ENCODE measurements at places on chromosomes 5 and 9.

- no peak for DNase-seq
Observed at GRCh38 chr5:68240202-68240601, 24.6 kb downstream of the PIK3R1 start.

DNA sequence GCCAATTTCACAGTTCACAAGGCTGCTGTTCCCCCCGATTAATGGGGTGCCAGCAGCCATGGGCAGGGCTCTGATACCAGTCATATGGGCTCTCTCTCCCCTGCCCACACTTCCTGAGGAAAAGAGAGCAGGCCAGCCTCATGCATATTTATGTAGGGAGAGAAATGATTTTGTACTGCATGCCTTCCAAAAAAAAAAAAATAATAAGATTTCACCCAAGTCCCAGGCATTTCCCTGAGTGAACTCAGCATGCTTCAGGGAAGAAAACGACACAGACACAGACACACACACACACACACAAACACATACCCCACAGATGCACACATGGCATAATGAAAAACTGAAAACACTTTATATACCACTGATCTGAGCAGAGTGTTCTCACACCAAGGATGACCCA is 232.8 kb downstream of the ASTN2 start:
- no peak for DNase-seq

GRCh38 chr5:96714951-96715451 is 52.8 kb downstream of the CAST start:
- DNase-seq = peak; percentile 31

DNA sequence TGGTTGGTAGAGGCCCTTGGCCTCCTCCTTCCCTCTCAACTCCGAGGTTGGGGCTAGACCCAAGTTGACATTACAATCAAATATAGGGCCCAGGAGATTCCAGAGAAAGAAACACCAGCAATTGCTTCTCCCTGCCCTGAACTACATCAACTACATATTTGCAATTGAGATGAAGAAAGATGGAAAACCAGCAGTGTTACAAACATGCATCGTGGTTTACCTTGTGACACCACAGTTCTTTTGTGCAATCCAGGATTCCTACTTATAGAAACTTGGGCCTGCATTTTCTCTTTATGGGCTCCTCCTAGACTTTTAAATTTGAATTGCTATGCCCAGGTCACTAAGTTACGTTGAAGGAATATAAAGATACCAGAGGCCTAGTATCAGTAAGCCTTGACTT is 126.7 kb downstream of the DCP2 start:
- no peak for DNase-seq

GRCh38 chr5:94240993-94241651 is 377.3 kb downstream of the KIAA0825 start:
- no peak for DNase-seq

DNA sequence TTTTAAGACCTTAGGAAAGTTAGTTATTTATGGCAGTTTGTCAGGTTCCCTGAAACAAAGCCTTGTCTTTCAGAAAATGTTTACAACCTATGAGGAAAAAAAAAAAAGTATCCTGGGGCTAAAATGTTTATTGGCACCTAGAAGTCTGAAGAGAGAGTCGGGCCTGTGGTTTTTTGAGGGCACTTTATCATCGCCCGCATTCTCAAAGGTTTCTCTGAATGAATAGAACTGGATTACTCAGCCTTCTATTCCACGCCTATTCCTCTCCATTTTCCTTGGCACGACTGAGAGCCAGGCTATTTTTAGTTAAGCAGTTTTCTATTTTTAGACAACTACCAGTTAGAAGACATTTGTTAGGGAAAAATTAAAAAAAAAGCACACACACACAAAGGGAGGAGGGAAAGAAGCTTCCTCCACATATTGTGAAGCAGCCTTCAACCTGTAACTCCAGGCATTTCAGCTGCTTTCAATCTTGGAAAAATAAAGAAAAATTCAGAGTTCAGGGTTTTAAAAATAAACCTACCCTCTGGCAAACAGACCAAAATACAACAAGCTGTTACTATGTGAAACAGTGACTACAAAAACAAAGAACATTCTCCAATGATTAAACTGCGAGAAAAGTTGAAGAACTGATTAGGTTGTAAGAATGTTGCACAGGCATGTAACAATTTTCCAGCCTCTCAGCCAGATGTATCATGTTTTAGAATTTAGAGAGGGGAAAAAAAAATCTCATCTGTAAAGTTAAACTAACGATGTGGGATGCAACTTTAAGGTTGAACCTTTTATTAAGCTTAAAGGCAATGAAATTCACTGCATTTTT is 97.0 kb downstream of the MEF2C start:
- DNase-seq = no peak

DNA sequence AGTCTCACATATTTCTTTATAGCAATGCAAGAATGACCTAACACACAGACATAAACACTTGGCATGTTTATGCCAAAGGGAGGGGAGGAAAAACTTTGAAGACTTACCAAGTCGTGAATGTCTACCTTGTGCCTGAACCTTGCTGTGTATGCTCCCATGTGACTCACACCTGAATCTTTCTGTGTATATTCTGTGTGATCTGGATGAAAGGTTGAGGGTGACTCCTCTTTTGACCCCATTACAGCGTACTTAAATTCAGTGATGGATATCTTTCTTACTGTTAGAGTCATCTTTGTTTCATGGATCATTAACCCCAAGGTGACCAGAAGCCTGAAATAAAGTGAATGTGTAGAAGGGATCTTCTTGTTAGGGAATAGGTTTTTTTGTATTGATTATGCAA is 52.9 kb upstream of the PTGER4 start:
- DNase-seq = no peak

Measured in NCI-H748 treated with DMSO at 0.1 percent for 48 hours (cell line).